ENCODE measurements at places on chromosomes 2 and 18. TPM values are rescaled to one million over a fixed set of nuclear protein-coding genes. Genes with fewer than 3 reads are reported as not detected.

DGKD gene
- polyA plus RNA-seq, result 26.1 TPM

- no peak for DNase-seq
These were observed 24.2 kb upstream of the SERPINE2 start for GRCh38 chr2:224063298-224063648.

GRCh38 chr2:175308005-175308404 is 126.5 kb upstream of the ATP5MC3 start:
- no peak for DNase-seq

- DNase-seq, result no peak
These were observed 36.8 kb downstream of the SPC25 start for GRCh38 chr2:168853471-168853870.

GPC1 gene
- polyA plus RNA-seq, result 149 TPM

DNA sequence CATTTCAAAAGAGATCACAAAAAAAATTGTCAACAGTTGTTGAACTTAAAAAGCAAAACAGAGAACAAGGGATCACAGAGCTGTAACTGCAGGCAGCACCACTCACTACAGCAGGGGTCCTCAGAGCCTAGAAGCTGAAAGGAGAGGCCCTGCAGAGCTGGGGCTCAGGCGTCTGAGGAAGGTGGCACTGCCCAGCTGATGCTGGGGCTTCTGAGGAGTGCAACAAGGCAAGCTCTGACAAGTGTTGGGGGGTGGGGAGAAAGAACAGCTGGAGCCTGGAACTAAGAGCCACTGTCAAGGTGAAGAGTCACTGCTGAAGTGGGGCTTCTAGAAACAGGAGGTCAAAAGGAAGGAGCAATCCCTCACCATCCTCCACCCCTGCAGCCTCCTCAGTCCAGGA is 46.2 kb downstream of the FTCDNL1 start:
- DNase-seq, result no peak

RESP18 gene
- polyA plus RNA-seq, result not detected

DNA sequence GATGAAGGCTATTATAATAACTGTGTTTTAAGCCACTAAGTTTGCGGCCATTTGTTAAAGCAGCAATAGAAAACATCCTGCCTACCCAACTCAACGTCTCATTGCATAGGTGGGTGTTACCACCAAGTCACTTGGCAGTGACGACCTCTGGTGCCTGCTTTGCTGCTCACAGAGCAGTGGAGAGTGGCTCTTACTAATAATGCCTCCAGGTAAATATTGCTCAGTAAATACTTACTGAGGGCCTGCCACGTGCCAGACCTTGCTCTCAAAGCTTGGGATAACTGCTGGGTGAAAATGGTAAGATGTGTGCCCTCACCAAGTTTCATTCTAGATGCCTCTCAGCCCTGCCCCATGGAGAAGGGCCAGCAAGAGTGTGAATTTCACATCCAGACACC is 27.7 kb downstream of the ITGA6 start:
- no peak for DNase-seq
